SIG-M5 (cell line): ENCODE measurements at places on chromosomes 3 and 15.

- DNase-seq: no peak
Measured at GRCh38 chr3:184282941-184283340, 7.1 kb downstream of the ECE2 start.

DNA sequence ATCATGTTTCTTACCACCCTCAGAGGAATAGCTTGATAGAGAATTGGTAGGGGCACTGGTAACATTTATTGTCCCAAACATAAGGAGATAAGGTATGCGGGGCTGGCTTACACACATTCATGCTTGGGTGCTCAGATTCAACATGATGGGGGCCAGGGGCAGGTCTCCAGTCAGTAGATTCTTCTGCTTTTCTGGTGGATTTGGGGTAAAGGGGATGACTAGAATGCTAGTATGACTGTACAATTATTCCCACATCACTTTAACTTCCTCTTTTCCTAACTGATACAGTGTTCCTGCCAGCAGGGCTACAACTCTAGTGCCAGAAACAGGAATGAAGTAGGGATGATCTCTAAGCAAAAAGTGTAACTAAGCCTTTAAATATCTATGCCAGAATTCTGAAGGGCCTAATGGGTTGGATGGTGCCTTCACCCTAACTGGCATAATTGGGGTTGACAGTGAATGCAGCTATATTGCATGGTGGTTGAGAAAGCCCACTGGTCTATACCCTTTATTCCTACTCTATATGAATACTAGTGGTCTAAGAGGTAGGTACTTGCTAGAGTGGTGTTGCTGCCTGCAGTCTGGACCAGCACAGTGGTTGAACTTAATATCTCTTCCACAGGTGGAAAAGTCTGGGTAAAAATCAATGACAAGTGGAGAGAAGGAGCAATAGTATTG lies 117.4 kb downstream of the IL12A start:
- DNase-seq: no peak

DNA sequence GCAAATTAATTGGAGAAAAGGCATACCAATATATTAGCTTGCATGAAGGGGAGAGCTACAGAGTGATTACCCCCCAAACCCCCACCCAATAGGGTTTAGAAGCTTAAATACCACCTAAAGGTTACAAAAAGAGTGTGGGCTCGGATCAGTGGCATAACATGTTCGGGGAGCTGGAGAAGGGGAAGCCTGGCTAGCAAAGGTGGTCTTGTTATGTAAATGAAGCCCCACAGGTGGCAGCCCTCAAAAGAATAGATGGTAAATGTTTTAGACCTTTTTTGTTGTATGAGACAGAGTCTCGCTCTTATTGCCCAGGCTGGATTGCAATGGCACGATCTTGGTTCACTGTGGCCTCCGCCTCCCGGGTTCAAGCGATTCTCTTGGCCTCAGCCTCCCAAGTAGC lies 10.9 kb upstream of the PXK start:
- no peak for DNase-seq

GRCh38 chr3:174614036-174614435 lies 245.1 kb upstream of the NAALADL2 start:
- DNase-seq: no peak

DNA sequence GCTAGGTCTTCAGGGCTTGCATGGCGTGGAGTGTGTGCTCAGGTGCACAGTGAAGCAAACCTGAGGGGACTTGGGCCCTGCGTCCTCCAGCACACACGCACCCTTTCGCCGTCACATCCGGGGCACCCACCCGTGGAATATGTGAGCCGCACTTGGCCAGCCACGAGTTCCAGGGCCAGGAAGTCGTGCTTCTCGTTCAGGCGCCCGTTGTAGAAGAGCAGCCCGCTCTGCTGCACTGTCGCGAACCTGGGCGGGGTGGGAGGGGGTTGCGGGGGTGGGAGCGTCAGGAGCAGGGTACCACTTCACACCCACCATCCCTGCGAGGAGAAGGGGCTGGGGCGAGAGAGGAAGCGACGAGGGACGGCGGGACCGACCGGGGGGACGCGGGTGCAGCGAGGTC lies 7.1 kb downstream of the CELSR3 start:
- DNase-seq: no peak

- DNase-seq: no peak
Measured at GRCh38 chr15:52518487-52519371, 10.0 kb downstream of the MYO5A start.

DNA sequence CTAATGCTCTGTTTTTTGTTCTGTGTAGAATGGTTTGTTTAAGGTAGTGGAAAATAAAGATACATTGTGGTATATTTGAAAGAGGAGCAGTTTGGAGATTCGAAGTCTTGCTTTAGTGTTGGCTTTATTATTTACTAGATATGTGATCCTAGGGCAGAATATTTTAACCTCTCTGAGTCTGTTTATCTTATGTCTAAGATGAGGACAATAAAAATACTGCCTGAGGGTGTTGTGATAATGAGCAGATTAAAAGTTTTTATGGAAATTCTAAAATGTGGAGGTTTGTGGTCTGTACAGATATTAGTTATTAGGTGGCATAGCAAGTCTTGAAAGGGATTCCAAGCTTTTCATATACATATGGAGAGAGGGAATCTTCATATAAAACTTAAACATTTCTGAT lies 15.0 kb downstream of the TCF12 start:
- DNase-seq: no peak

DNA sequence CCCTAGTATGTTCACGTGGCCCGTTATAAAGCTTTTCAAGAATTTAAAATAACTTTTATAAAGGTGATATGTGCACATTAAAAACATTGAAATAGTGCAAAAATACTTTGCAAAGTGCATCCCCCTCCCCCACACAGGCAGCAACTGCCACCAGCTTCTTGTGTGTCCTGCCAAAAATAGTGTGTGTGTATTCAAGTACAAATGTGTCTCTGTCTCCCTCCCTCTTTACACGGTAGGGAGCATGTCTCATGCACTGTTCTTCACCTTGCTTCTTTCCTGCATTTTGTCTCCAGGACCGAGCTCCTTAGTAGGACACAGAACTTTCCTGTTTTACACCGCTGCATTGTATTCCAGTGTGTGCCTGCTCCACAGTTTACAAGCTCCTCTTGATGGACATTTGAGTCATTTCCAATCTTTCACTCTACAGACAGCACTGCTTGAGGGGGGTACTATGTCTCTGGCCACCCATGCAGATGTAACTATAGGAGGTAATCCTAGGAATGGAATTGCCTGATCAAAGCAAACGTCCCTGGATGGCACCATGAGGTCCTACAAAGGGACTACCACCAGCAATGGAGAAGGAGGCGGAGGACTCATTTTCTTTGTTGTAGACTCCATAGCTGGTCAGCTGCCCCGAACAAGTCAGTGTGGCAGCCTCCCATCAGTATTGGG lies 52.4 kb downstream of the SLC6A6 start:
- DNase-seq: no peak

DNA sequence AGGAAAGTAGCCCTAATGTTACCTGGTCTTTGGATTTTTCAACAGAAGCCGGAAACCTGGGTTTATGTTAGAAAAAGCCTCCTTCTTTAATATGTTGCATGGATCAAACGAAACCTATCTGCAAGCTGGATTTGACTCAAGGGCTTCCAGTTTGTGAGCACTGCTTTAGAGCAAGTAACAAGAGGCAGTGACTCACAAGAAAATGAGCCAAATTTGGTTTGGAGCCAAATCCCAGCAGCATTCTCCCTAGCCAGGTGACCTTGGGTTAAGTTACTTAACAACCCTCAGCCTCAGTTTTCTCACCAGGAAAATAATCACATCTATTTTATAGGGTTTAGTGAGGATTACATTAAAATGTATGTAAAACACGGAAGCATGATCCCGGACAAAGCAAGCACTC lies 215.2 kb upstream of the PRICKLE2 start:
- DNase-seq: no peak

- no peak for DNase-seq
Measured at GRCh38 chr3:15220661-15221060, 14.6 kb downstream of the CAPN7 start.
